ENCODE measurements at places on chromosomes 11 and 22. TPM values are rescaled to one million over a fixed set of nuclear protein-coding genes. Genes with fewer than 3 reads are reported as not detected.

Gene SLC6A5
- total RNA-seq = not detected

Gene EIF3L
- 323 TPM for total RNA-seq

Gene OR8D4
- not detected for total RNA-seq

Gene MEI1
- 2.2 TPM for total RNA-seq

Gene KRTAP5-11
- not detected for total RNA-seq

- H3K4me1 ChIP-seq = peaks cover 11% of the 10 kb centered on the region
- no peaks in the 10 kb centered on the region for H3K36me3 ChIP-seq
- H3K27ac ChIP-seq = no peak overlapping the region
- no peaks in the 10 kb centered on the region for H3K27me3 ChIP-seq
- DNase-seq = no peak
Observed at GRCh38 chr11:111581341-111581740, 20.9 kb upstream of the SIK2 start.

GRCh38 chr11:96107143-96107824 lies 183.4 kb upstream of the MTMR2 start:
- H3K4me1 ChIP-seq = peaks cover 56% of the 10 kb centered on the region
- no peak overlapping the region for H3K4me3 ChIP-seq
- no peaks in the 10 kb centered on the region for H3K27me3 ChIP-seq
- DNase-seq = no peak
- H3K36me3 ChIP-seq = no peaks in the 10 kb centered on the region

GRCh38 chr11:134537296-134537695 lies 125.3 kb upstream of the B3GAT1 start:
- DNase-seq = no peak
- H3K36me3 ChIP-seq = no peaks in the 10 kb centered on the region
- H3K4me3 ChIP-seq = no peak overlapping the region
- no peaks in the 10 kb centered on the region for H3K27me3 ChIP-seq
- no peaks in the 10 kb centered on the region for H3K4me1 ChIP-seq
- H3K27ac ChIP-seq = no peak overlapping the region

DNA sequence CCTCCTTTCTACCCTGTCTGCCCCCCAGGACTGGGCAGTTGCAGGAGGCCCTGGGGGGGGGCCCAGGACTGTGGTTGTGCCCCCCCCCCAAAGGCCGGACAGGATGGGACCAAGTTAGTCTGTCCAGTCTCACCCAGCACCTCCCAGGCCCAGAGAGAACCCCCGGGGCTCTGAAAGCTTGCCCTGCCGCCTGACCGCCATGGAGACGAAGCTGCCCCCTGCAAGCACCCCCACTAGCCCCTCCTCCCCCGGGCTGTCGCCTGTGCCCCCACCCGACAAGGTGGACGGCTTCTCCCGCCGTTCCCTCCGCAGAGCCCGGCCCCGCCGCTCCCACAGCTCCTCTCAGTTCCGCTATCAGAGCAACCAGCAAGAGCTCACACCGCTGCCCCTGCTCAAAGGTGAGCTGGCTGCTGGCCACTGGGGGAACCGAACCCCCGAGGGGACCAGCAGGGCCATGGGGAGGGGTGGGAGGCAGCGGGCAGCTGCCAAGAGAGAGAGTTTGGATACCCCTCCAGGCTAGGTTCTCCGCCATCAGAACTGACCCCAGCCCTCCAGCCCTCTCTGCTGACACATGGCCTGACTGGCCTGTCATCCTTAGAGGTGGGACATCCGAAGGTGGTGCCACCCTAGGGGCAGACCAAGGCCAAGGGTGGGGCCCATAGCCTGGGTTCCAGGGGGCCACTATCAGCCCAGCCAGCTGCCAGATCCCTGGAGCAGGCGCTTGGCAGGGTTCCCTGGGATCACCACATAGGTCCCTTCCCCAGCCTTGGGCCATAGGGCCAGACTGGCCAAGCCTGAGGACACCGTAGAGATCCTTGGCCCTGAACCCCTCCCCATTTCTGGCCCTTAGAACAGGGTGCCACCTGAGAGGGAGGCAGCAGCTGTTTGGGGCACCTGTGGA lies 1.3 kb downstream of the PPP2R5B start:
- peak overlapping the region; percentile 85 for H3K4me3 ChIP-seq
- H3K27me3 ChIP-seq = no peaks in the 10 kb centered on the region
- peaks cover 11% of the 10 kb centered on the region for H3K36me3 ChIP-seq
